ENCODE measurements at places on chromosomes 12 and 14.

DNA sequence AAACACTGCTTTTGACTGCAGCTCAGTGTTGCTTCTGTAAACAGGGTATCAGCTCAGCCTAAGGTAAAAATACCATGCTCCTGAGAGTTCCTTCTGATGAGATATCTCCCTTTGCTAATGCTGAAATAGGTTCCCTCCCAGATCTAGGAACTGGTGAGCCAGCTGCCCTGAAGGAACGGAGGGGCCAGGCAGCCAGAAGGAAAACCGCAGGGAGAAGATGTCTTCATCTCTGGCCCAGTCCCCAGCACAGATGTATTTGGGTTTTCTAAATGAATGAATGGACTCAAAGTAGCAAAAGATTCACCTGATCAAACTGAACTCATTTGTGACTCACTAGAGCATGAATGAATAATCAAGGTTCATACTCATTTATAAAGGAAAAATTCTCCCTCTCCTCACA lies 247.8 kb downstream of the MSRB3 start:
- DNase-seq: no peak

DNA sequence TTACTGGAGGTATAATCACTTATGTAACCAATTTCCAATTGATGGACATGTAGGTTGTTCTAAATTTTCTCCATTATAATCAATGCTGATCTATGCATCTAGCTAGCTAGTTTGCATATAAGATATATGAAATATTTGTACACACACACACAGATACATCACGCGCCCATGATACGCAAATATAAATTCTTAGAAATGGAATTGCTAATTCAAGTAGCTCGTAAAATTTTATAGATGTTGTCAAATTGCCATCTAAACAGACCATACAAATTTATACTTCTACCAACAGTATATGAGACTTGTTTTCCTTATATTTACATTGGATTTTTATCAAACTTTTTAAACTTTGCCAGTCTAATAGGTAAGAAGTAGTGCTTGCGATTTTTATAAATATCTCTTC lies 29.1 kb upstream of the TRIM9 start:
- DNase-seq: no peak

GRCh38 chr12:102481705-102482425 lies 1.5 kb upstream of the IGF1 start:
- DNase-seq: no peak

DNA sequence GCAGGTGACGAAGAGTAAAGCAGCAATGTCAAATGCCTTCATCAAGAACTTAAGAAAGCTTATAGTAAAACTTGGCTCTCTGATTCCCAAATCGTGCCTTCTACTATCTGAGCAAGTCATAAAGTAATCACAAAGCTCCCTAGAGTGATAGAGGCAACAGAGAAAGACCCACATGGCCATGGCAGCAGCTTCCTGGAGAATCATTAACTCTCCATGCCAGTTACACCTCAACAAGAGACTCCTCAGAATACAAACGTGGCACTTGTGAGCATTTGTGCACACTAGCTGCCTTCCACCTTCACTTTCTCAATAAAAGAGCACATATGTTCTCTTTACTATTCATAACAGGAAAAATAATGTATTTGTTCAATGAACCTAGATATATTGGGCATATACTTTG lies 48.0 kb downstream of the PLCZ1 start:
- no peak for DNase-seq

GRCh38 chr14:73173092-73173735 lies 36.9 kb downstream of the PSEN1 start:
- no peak for DNase-seq

DNA sequence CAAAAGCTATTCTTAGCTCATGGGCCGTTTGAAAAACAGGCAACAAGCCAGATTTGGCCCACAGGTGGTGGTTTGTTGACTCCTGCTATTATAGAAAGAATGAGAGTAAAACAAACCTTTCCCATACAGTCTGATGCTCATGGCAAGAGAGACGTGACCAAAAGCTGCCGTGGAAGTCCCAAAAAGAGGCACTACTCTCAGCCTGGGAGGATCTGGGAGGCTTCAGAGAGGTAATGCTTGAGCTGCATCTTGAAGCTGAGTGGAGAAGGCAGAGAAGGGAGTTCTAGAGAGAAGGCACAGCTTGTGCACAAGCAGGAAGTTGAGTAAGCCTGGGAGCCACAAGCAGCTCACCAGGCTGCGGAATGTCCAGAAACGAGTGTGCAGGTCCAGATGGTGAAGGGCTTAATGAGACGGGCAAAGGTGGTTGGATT lies 9.6 kb downstream of the PLXNC1 start:
- no peak for DNase-seq

DNA sequence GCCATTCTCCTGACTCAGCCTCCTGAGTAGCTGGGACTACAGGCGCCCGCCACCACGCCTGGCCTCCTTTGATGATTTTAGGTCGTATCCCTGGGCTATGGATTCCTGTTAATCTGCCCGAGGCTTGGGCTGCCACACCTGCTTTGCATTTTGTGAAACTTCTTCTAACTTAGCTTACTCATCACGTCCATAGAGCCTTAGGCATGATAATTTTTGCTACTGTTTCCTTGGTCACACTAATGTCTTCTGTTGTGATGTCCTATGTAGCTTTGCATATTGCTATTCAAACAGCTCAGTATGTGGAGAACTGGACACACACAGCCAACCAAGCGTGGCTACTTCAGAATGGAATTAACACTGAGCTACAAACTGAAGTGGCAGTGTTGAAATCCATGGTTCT lies 47.5 kb upstream of the DDX11 start:
- no peak for DNase-seq

- no peak for DNase-seq
Measured at GRCh38 chr12:69919495-69919894, 94.5 kb downstream of the MYRFL start.

- DNase-seq: no peak
Measured at GRCh38 chr12:5242440-5242839, 189.5 kb upstream of the NTF3 start.

GRCh38 chr12:29211696-29212095 lies 62.6 kb downstream of the FAR2 start:
- DNase-seq: no peak

DNA sequence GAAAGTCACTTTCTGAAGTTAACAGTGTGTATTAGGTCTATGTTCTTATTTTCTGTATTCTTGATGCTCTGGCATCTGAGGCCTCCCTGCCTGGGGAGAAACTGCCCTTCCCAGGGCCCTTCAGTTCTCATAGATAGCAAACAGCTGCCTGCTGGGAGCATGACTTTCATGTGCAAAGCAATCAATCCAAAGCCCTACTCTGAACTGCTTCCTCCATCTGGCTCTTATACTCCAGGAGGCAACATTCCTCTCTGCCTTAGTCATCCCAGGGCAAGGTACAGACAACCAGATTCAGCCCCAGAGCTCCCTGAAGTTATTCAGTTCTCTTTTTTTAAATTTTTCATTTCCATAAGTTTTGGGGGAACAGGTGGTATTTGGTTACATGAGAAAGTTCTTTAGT lies 41.7 kb upstream of the RIN3 start:
- no peak for DNase-seq

All from stimulated activated CD4-positive, alpha-beta T cell treated with anti-CD3 and anti-CD28 coated beads, Interleukin-1b, Interleukin-23, amount 100 ng/mL, for 48 hours (primary cell).